ENCODE measurements at places on chromosomes 1 and 21.

GRCh38 chr1:172447641-172448040 lies 3.8 kb upstream of the PIGC start:
- DNase-seq, result no peak

- no peak for DNase-seq
These were observed 3.7 kb upstream of the CAPN8 start for GRCh38 chr1:223669003-223669795.

GRCh38 chr1:17404820-17405219 lies 32.8 kb downstream of the PADI6 start:
- DNase-seq, result no peak

DNA sequence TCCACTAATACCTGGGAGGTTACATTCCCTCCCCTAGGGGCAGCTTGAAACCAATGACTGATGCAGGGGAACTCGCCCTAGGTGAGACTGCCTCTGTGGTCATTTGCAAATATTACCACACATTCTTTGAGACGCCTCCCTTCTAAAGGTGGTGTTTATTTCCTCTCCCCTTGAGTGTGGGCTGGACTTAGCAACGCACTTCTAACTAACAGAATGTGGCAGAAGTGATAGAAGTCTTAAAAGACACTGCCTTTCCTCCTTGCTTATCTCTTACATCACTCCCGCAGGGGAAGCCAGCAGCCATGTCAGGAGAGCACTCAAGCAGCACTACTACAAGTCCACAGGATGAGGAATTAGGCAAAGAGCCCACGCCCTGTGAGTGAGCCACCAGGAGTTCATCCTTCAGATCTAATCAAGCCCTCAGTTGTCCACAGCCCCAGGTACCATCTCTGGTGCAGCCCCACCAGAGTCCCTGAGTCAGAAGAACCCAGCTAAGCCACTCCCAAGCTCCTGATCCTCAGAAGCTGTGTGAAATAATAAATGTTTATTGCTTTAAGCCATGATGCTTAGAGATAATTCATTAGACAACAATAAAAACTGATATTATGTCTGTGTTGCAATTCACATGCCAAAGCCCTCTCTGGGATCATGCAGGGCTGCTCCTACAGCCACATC lies 14.8 kb upstream of the MATN1 start:
- DNase-seq, result no peak

DNA sequence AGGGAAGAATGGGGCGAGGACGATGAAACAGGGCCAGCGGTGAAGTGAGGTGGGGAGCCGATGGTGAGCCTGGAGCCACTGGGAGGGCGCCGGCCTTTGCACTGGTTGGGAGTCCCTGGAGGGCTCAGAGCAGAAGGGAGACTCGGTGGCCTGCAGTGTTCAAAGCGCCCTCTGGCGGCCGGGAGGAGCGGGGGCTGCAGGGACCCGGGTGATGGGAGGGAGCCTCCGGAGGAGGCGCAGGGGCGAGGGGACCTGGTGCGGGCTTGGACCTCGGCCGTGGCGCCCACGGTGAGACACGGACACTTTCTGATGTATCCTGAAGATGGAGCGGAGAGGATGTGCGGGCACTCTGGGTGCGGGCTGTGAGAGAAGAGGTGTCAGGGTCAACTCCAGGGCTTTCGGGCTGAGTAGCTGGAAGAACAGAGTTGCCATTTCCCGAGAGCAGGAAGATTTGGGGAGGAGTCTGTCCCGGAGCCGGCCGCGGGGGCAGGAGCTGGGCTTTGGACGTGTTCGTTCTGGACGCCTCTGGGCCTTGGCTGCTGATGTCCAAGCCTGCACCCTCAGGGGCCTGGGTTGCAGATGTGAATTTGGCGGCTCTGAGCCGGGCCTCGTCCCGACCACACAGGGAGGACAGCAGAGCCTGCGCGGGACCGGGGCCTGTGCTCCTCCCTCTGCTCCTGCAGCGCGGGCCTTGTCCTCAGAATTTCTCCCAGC lies 29.7 kb downstream of the HEYL start:
- no peak for DNase-seq

DNA sequence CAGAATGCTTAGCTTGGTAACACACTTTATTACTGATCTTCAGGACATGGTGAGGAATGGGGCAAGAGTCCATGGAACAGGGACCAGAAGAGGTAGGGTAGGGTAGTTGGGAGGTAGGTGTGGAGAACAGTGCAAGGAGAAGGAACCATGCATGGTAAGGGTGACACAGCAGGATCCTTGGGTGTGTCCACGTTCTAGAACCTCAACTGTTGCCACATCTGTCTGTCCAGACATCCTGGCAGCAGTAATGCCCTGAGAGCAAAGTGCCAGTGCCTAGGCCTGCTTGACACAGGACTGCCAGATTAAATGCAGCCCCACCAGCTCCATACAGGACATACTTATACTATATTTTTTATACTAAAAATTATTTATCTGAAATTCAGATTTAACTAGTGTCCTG lies 13.9 kb downstream of the DMAP1 start:
- no peak for DNase-seq

DNA sequence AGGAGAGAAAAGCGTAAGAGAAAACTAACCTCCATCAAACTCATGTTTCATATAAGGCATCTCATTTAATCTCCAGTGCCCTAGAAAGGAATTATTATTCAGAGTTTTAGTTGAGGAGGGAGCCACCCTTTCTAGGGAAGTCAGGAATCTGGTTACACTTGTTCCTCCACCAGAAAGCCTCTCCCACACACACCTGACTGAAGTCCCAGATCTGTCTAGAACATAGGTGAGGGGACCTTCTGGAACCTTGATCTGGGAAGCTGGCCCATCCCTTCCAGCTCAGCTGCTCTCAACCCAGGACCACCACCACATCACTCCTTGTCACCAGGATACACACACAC lies 1.9 kb upstream of the DENND2D start:
- DNase-seq, result no peak

- DNase-seq, result no peak
These were observed 574 bp downstream of the ITPKB start for GRCh38 chr1:226738421-226738994.

DNA sequence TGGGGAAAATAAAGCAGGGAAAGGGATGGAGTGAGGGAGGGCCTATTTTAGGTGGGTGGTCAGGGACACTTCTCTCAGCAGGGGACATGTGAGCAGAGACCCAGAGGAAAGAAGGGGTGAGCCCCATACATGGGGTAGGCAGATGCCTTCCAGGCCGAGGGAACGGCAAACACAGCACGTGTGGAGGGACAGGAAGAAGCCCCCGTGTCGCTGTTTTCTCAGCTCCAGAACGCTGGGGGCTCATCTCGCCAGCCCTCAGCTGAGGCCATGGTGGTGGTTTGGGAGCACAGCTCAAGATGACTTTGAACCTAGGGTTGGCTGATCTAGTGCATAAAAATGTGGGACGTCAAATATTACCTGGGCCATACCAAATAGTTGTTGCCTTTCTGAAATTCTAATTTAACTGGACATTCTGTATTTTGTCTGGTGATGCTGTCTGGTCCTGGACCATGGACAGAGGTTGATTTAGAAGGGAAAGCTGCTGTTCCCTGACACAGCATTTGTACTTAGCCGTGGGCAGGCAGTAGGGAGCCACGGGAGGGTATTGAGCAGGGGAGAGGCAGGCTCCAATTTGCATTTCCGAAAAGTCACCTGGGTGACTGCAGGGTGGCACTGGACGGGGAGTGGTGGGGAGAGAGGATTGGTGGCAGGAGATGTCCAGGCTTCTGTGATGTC lies 53.1 kb upstream of the RUNX3 start:
- DNase-seq, result no peak

- no peak for DNase-seq
These were observed 6.3 kb upstream of the GPR25 start for GRCh38 chr1:200866521-200866920.

DNA sequence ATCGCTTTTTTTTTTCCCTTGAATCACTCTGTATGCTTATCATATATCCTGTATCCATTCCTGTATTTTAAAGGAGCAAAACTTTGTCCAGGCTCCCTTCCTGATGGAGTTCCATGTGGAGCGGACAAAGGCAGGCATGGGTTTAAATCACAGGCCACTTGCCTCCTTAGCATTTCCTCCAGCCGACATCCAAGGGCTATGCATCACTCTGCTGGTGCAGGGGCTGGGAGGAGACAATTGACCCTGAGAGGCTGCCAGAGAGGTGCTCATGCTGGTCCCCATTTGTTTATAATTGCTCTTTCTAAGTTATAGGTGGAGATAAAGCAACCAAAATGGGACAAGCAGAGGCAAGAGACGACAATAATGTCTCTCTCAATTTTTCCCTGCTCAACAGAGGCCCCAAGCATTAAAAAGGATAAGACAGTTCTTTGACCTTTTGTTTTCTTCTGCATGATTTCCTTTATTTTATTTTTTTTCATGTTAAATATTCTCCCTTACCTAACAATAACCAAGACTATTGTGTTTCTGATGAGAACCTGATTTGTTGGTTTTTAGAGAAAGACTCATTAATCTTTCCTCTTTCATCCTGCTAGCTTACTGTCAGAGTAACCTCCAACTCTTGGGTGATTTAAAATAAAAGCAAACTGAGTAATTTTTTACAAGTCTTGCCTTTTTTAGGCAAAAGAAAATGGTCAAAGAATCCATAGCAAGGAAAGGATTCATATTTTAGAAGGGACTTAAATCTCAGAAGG lies 353.7 kb downstream of the ADGRL2 start:
- no peak for DNase-seq

DNA sequence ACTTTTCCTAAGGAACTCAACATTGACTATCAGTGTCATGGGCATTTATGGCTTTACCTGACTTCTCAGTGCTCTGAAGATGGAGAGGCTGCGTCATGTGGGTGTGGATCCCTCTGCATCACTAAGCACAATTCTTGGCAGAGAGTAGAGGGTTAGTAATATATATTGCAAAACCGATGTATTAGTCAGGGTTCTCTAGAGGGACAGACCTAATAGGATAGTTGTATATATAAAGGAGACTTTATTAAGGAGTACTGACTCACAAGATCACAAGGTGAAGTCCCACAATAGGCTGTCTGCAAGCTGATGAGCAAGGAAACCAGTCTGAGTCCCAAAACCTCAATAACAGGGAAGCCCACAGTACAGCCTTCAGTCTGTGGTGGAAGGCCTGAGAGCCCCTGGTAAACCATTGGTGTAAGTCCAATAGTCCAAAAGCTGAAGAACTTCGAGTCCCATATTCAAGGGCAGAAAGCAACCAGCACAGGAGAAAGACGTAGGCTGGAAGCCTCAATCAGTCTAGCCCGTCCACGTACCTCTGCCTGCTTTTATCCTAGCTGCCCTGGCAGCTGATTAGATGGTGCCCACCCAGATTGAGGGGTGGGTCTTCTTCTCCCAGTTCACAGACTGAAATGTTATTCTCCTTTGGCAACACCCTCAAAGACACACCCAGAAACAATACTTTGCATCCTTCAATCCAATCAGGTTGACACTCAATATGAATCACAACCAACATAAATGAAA lies 159.7 kb upstream of the NRIP1 start:
- no peak for DNase-seq

- no peak for DNase-seq
These were observed 1.5 kb downstream of the NAXE start for GRCh38 chr1:156592910-156593660.

GRCh38 chr1:3065797-3066196 lies 3.2 kb upstream of the PRDM16 start:
- no peak for DNase-seq

DNA sequence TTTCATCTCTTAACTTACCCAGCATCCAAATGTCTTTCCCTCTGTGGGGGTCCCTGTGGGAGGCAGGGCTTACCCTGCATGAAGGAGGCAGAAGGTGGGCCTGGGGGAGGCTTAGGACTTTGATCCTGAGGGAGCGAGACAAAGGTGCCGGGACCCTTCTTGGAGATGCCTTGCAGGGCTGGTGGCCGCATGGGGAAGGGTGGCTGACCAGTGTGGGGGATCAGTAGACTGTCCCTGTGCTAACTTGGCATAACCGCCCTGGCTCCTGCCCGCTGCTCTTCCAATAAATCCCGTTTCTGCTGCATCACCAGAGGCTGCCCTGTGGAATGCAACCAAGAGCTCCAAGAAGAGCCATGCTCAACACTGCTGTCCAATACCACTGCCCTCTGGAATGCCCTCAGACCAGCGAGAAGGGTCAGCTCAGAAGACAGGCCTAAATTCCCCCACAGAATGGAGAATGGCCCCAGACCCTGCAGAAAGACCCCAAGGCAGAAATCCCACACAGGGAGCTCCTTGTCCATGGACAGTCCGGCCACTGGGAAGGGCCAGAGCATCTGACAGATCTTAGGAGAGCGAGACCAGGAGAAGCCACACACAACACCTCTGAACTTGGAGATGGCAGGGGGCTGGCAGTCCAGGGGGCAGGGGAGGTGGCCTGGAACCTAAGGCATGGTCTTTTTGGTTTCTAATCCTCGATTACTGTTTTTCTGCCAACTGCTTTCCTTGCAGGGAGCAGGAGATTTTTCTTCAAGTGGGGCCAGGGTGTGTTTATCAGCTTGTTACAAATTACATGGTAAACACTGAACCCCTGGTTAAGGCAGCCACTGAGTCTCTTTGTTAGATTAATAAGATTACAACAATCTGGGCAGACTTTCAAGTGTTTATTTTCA lies 46.7 kb upstream of the DMRTB1 start:
- no peak for DNase-seq

DNA sequence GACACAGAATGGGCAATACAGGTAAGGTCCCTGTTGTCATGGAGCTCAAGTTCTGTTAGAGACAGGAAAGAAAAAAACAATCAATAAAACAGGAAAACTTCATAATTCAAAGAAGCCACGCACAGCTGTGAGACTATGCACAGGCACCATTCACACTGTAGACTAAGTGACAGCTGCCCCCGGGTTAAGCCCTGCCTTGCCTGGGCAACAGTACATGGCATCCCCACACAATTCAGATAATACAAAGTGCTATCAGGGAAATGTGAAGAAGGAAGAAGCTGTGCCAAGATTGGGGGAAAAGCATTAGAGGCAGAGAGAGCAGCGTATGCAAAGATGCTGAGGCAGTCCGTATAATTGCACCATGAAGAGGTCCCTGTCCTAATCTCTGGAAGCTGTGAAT lies 9.0 kb upstream of the KCNE2 start:
- no peak for DNase-seq

Measured in HS-27A (cell line).